ENCODE measurements at places on chromosomes 13 and 19.

DNA sequence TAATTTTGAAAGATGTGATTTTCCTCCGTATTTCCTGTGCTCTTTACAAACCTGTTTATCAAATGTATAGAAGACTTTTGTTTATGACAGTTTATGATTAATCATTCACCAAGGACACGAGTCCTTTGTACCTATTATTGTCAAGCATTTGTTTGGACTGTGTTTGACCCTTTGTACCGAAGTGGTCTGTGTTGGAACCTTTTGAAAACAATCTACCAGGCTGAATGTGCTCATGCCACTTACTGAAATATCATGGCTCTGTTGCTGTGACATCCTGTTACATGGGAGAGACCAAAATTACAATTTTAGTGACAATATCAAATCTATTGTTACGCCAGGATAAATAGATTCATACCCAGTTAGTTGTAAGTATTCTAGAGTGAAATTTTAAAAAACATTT, 193.6 kb downstream of the IRS2 start:
- ATAC-seq = no peak

- ATAC-seq = no peak
Measured at GRCh38 chr13:75881109-75881775, 245.1 kb downstream of the LMO7 start.

GRCh38 chr19:38210458-38210987, 13.5 kb downstream of the DPF1 start:
- no peak for ATAC-seq

DNA sequence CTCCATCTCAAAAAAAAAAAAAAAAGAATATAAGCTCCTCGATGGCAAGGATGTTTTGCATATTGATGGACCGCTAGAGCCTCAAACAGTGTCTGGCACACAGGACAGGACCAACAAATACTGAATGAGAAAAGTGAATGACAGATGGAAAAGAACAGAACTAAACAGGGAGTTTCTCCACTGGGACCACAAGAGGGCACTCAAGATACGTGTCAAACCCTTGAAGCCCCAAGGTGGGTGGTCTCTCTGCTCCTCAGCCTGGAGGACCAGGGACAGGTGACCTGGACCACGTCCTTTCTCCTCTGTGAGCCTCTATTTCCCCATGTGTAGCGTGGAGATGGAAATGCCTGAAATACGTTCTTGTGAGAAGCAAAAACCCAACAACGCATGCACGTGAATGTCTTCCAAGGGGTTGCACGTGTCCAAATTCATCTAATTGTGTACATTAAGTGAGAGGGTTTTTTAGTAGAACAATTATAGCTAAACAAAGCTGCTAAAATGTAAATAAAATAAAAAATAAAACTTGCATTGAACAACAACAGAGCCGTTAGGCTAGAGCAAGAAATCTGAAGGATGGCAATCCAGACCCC, 5.7 kb upstream of the CDC42EP5 start:
- ATAC-seq = no peak

DNA sequence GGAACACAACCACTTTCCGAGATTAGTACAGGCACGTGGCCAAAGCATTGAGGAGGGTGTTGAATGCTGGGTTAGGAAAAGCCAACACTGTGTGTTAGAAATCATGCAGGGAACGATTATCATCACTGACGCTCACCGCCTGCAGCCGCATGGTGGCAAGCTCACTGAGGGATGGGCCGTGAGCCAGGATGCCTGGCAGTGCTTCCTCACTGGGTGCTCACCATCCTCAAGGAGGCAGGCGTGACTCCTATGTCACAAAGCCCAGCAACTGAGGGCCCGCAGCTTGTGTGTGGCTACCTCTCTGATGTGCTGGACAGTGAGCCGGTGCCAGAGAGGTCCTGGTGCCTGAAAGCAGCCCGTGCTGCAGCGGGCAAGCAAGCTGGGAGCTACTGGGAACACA, 30.4 kb upstream of the TIMM44 start:
- no peak for ATAC-seq

- no peak for ATAC-seq
Measured at GRCh38 chr13:107438251-107438650, 777.1 kb downstream of the LIG4 start.

GRCh38 chr13:33490461-33491327, 205.1 kb upstream of the STARD13 start:
- ATAC-seq = no peak

DNA sequence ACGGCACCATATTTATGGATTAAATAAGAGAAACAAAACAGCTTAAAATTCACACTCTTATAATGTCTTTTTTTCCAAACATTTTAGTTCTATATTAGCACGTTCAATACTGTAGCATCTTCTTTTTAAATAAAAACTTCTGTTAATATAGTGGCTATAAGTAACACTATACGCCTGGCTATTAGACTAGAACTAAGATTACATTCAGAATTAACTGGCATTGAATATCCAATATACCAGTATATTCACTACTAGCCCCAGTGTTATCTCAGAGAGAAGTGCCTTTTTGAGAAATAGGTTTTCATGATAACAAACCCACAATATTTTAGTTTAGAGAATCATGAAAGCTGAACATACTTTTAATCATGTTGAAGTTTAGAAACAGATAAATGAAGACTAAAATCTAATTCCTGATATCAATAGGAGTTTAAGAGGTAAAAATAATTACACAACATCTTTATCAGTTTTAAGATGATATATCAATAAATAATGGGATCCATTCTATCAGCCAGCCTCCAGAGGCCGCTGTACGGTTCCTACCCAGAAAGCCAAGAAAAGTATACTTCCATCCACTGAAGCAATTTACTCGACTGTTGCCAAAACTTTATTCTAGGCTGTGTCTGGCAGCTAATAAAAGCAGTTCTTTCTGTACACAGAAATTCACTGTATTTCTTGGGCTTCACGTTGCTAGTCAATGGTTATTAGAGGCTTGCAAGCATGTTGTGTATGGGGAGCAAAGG, 1113.4 kb upstream of the MIR17HG start:
- ATAC-seq = no peak

GRCh38 chr13:20350819-20351218, 118.7 kb upstream of the GJB6 start:
- ATAC-seq = no peak

DNA sequence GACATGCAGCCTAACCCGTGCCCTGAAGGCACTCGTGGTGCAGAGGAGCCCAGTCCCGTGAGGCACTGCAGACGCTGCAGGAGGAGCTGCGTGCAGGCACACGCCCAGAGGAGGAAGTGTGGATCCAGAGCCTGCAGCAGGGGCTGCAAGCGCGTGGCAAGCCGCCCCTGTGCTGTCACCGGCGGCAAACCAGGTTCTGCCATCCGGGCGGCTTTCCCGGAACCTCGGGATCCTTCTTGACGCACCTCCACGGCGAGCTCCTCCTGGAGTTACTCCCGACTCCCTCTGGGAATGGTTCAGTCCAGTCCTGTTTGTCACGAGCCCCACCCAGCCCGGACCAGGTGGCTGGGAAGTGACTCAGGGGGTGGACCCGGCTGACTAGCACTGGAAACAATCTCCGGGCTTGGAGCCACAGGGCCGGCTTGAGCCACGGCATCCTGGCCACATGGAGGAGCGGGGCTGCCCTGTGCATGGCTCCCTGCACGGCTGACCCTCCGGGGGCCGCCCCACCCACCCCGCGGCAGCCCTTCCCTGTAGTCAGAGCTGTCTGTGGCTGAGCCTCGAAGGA, 10.2 kb downstream of the DPP9 start:
- ATAC-seq = no peak

GRCh38 chr19:29411113-29411581, 114.6 kb upstream of the VSTM2B start:
- no peak for ATAC-seq

GRCh38 chr19:31906111-31906871, 439.1 kb upstream of the ZNF507 start:
- ATAC-seq = no peak

DNA sequence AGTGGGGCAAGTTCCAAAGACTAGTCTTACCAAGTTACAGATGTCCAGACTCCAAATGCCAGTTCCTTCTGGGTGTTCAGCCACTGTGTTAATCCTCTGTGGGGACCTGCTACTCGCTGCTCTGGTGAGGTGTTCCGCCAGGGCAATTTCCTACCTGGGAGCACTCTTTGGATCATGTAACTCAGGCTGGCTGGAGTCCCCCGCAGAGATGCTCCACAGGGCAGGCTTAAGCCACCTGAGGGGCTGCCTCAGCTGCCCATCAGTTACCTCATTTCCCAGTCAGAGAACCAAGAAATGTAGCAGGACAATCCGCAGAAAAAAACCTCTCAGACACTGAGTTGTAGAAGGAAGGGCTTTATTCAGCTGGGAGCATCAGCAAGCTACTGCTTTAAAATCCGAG, 133.8 kb downstream of the ZNF737 start:
- ATAC-seq = no peak

- ATAC-seq = no peak
Measured at GRCh38 chr13:67588607-67589006, 358.5 kb upstream of the PCDH9 start.

Measured in stimulated activated memory B cell treated with anti-CD40 and anti-IgM and Interleukin-4, amounts not matched to agents 10 μg/mL and 1 μg/mL and 100 μg/mL, for 72 hours (primary cell).